ENCODE measurements at places on chromosomes 5 and 9.

- DNase-seq, result no peak
Measured at GRCh38 chr5:75214928-75215327, 21.8 kb downstream of the ANKRD31 start.

GRCh38 chr9:130535818-130536521 lies 43.4 kb upstream of the FUBP3 start:
- no peak for DNase-seq

DNA sequence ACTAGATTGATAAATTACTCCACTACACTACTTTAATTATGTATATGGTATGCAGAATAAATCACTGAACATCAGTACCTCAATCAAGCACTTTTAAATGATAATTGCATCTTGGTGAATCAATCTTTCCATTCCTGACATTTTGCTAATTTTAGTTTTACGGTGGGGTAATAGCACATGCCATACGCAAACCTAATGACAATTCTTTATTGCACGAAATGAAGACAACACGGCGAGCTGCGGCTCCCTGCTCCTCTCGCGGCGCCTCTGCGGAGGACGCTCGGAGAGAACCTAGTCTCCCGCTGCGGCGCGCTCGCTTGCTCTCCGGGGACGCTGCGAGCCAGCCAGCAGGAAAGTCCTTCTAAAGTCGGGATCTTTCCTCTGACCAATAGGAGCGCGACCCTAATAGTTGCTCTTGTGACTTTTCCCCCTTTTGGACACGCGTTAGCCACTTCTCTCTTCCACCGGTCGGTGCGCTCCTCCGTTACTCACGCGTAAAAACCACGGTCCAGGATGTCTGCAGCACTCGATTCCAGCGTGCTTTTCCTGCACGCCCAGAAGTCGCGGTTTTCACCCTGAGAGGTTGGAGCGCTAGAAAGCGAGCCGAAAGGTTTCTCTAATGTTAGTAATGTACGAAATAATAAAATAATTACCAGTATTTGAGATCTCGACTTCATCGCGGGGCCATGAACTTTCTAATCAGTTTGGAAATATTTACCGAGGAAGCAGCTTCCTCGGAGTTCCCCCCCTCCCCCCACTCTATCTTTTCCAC lies 1.0 kb upstream of the MEF2C start:
- peak; percentile 50 for DNase-seq

DNA sequence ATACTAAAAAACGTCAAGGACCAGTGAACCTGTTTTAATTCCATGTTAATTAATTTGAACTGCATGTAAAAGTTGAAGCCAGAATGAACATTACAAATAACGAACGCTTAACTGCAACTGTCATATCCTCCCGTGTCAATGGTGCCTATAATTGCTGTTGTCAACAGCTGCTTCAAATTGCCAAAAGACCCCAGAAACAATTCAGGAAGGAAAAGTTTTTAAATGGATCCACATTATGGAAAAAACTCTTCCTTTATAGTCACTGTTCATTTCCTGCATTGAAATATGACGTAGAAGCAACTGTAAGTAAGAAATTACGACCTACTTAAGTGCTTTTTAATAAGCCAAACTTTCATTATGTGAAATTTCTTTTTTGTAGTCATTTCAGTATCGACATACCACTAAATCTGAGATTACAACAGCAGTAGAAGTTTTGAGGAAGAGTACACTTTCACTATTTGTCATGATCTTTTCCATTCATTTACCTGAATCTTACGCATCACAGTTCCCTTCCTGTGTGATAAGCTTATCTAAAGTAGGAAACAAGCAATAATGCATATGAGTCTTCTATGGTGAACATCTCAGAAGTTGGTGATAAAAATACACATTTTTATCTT lies 37.8 kb downstream of the MEF2C start:
- no peak for DNase-seq

DNA sequence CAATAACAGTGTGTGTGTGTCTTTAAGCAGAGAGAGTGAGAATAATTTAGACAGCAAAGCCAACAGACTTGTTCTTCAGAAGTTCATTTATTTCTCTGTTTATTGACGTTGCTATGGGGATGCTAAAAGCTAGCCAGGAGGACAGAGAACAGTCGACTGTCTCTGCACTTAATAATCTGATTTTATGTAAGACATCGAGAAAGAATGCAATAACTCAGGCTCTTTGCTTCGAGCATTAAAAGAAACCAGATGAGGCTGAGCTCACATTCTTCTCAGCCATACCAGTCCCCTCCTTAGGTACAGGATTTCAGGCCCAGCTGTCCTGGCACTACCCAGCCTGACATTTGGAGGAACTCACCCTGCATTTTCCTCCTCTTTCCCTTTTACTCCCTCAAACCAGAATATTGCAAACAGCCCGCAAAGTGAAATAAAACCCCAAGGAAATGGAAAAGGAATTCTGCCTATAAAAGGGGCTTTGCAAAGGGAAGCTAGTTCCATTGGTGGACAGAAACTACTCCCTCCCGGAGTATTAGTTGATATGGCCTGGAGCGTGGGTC lies 44.5 kb upstream of the DPYSL3 start:
- no peak for DNase-seq

DNA sequence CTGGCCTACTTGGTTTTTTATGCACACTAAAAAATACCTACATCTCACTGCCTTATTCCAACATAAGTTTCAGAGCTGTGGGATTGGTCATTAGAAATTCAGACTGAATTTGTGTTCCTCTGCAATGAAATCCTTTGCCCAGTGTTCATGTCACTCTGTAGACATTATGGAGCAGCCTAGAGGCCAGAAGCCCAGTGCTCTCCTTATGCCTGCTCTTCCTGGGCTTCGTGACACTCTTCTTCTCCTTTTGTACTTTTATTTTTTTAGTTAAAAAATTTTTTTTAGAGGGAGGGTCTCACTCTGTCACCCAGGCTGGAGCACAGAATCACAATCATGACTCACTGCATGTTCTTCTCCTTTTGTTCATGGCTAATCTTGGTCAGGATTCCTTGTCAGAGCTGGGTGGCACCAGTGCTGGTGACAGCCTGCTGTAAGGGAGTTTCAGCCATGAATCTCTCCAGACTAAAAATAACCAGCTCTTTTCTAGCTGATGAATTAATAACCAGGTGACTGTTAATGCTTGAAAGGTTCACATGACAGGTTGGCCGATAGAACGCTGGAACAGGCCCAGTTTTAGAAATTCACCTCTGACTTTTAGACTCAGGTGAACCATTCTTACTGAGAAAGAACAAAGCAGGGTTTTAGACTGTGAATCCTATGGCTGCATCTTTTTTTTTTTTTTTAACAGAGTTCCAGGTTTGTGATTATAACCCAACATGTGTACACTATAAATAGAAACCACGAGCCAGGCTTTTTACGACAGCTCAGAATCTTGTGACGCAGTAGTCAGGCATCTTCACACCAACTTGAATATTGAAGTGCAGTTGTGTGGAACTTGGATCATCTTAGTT lies 34.1 kb upstream of the C5orf47 start:
- DNase-seq, result no peak

DNA sequence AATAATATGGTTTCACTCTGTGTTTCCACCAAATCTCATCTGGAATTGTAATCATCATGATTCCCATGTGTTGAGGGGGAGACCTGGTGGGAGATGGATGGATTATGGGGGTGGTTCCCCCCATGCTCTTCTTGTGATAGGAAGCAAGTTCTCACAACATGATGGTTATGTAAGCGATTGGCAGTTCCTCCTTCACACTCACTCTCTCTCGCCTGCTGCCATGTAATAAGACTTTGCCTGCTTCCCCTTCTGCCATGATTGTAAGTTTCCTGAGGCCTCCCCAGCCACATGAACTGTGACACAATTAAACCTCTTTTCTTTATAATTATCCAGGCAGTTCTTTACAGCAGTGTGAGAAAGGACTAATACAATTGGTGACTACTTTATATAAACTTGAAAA lies 48.4 kb downstream of the PTBP3 start:
- no peak for DNase-seq

DNA sequence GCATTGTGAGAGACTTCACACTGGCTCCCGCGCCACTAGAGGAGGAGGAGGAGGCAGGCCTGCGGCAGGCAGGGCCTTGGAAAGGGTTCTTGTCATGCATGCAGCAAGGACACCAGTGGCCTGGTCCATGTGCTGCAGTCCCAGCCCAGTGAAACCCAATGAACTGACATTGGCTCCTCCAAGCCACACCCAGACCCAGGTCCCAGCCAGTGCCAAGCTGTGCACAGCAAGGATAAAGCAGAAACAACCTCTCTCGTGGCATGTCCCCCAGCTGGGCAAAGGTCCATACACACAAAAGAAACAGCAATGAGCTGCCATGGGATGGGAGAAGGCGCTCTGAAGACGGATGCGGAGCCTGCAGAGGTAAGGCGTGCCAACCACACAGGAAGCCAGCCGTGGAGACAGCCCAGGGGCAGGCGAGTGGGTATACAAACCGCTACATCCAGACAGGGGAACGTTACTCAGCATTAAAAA lies 89.2 kb downstream of the SEMA4D start:
- no peak for DNase-seq

- no peak for DNase-seq
Measured at GRCh38 chr9:132787748-132788159, 90.3 kb downstream of the AK8 start.

DNA sequence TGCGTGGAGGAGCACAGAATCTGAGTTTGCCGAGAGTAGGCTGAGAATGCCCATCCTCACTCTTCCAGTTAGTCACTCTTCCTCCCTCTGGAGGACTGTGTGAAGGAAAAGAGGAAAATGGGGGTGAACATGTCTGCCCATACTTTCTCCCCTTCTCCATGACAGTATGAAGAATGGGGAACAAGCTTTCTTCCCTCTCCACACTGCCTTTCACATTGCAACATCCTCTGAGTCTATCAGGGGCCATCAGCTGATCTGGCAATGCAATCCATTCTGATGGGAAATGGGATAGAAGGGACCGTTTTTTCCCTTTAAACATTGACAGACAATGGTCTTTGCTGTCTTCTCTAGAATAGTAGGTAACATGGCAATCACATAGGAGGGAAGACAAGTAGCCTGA lies 56.8 kb downstream of the UGCG start:
- no peak for DNase-seq

GRCh38 chr9:115672477-115673316 lies 480.9 kb upstream of the PAPPA start:
- no peak for DNase-seq

DNA sequence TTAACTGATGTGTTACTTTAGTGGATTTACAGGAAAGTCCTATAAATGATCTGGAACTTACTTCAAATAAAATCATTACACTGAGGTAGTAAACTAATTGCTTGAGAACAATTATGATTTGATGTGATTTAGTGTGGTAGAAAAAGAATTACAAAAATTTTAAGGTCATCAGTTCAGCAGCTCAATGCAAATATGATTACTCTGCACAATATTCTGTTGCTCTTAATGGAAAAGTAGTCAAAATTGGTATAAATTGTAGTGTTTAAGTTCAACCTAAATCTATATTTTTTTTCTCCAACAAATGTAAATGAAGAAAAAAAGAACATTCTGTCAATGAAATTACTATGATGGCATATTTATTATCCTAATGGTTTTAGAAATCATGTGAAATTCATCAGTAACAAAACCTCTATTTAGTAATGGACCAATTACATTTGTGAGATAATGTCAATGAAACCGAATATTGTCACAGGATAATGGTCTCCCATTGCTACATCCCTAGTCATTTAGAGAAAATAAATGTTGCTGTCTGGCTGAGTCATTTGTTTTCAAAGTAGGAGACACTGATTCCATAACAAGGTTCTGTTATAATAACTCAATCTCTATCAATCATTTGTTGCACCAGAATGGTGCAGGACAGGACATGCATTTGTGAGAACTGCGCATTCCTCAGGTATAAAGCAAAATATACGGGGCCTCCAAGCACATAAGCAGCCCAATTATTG lies 177.1 kb downstream of the NFIB start:
- no peak for DNase-seq

DNA sequence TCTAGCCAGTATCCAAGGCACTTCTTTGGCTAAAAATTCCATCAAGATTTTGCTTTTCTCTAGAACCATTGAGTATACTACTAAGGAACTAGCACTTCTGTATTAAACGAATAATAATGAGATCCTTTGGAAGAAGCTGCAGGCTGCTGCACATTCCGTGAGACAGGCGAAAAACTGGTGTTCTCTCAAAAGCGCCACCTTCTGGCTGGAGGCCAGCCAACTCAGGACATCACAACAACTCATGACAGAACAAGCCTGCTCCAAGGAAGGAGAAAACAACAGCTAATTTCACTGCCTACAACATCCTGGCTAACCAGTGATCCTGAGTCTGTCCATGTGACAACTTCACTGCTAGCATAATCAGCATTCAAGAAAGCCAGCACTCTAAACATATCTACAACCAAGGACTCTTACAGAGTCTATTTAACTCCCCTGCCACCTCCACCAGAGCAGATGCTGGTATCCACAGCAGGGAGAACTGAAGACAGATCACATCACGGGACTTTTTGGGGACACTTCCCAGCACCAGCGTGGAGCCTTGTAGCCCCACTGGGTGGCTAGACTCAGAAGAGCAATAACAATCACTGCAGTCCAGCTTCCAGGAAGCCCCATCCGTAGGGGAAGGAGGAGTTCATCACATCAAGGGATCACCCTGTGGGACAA lies 150.5 kb downstream of the YTHDC2 start:
- DNase-seq, result peak; percentile 51

DNA sequence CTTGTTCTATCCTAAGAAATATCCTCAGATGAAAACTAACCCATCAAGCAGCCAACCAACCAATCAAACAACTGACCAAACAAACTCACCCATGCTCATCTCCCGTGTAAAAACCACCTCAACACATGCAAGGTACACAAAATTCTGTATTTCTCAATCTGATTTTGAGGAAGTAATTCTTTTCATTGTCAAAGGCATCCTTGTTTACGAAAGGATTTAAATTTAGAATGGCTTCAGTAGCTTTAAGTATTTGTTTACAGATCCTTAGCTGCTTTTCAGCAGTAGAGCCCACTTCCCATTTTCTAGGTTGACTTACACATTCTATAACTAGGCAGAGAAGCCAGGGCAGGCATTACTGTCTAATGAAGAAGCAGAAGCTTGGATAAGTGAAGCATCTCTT lies 78.6 kb downstream of the NTRK2 start:
- DNase-seq, result no peak

DNA sequence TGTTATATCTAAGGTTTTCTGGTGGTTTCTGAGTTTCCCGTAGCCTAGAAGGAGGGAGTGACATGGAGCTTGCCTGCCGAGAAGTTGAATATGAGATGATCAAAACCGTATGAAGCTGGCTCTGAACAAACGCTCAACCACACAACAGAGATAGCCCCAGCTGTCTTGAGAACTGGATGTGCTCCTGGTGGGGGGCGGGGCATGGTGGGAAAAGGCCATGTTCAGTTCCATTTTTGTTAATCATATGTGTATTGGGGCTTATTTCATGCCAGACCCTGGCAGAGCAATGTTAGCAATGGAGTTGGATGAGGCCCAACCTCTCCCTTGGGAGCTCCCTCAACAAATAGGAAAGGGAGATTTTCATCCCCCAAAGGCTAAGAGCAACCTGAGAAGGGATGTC lies 4.8 kb downstream of the CCL19 start:
- DNase-seq, result no peak

- no peak for DNase-seq
Measured at GRCh38 chr9:136260521-136260920, 14.9 kb upstream of the QSOX2 start.

Data from HCT116 (cell line).